Activated T-cell treated with anti-CD3 and anti-CD28 coated beads for 4 hours (primary cell): ENCODE measurements at places on chromosomes 7 and 10.

DNA sequence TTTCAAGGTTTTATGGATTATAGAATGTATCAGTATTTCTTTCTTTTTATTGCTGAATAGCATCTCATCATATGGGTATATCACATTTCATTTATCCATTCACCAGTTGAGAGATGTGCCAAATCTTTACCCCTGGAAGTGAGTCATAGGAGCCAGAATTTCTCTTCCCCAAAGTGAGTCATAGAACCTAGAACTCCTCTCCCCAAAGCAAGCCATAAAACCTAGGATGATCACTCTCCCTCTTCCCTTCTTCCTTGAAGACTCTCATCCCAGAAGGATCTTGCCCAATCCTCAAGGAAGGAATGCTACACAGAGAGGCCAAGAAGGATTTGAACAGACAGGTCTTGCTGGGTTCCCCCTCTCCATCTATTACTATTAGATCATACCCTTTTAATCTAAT lies 199.9 kb downstream of the EVX1 start:
- DNase-seq: no peak

DNA sequence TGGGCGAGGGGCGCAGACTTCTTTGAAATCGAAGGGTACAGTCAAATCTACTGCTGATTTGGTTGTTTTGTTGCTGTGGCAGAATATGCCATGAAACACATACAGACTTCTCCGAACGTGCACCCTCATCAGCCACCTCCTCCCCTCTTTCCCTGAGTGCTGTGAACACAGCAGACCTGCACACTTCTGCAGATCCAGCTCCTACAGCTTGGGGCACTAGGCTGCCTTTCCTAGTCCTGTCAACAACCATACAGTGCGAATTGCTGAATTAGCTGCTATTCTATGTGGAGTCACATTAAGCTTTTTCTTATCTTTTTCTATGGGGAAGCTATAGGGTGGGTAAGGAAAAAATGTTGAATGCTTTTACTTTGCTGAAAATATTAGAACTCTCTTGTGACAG lies 57.5 kb downstream of the COL17A1 start:
- DNase-seq: peak; percentile 23

- no peak for DNase-seq
Measured at GRCh38 chr7:41448104-41448503, 254.8 kb downstream of the INHBA start.

DNA sequence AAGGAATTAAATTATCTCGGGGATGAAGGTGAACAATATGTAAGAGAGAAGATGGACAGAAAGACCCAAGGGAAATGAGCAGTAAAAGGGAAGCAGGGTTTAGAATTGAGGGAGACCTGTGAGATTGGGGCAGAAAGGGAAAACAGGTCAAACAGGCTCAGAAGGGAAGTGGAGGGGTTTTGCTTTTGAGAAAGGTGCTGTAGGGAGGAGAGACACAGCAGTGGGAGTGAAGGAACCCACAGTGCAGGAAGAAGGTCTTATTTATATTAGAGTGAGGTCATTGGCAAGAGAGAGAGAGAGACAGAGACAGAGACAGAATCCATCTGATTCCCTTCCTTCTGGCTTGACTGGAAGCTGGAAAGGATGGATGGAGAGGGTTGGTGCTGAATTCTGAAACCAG lies 3.5 kb upstream of the TCAF1 start:
- no peak for DNase-seq

GRCh38 chr7:42460148-42460547 lies 223.1 kb upstream of the GLI3 start:
- no peak for DNase-seq
